Stimulated activated CD4-positive, alpha-beta T cell treated with anti-CD3 and anti-CD28 coated beads, Interleukin-4, amount 100 ng/mL, for 24 hours (primary cell): ENCODE measurements at places on chromosomes 7 and 10.
A peak's percentile ranks its signal among the peaks of the same experiment; 100 is the strongest.

- DNase-seq = no peak
These were observed 621.5 kb upstream of the MKI67 start for GRCh38 chr10:128747582-128748346.

DNA sequence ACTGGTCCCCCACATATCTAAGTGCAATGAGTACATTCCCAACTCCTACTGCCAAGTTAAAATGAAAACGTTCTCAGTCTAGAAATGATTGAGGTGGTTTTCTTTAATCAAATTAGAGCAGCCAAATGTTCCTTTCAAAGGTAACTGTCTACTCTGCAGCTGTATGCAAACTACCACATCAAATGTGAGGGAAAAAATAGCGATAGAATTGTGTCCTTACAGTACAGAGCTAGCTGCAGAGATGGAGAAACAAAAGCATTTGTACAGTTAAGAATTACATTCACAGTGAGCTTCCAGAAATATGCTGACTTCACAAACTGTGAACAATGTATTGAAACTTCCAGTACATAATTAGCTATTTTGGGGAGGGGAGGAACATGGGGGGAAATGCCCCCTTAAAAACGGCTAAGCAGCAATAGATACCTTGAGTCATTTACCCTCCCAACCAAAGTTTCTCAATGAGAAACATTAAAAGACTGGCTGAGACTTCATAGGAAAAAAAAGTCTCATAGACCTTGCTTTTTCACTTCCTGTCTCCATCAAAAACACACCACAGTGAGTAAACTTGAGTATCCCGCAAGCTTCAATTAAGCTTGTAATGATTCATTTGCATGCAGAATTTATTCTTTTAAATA lies 22.9 kb downstream of the CDK6 start:
- DNase-seq = peak; percentile 43

- no peak for DNase-seq
These were observed 249.3 kb upstream of the POM121L12 start for GRCh38 chr7:52786174-52786573.

- DNase-seq = no peak
These were observed 179.9 kb downstream of the PTPRN2 start for GRCh38 chr7:158407581-158408317.

- no peak for DNase-seq
These were observed 93.7 kb upstream of the MAGI2 start for GRCh38 chr7:79547132-79547531.

GRCh38 chr7:157709531-157710251 lies 372.9 kb downstream of the DNAJB6 start:
- no peak for DNase-seq

- DNase-seq = no peak
These were observed 106.0 kb upstream of the INSYN2A start for GRCh38 chr10:127302343-127302742.

DNA sequence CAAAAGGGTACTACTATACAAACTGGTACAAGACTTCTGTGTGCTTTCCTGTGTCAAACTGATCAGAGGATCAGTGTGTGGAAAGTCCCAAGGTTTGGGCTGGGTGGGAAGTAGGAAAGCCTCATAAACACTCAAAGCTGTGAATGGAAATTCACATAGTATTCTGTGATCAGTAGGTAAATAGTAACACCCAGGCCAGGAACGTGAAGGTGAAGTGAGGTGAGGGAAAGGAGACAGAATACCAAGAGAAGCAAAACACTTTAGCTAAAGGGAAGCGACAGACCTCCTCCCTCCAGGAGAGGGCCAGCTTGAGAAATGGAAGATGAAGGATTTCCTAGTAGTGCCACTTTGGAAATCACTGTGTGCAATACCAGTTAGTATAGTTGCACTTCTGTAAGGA lies 451.9 kb downstream of the KCNMA1 start:
- DNase-seq = no peak

DNA sequence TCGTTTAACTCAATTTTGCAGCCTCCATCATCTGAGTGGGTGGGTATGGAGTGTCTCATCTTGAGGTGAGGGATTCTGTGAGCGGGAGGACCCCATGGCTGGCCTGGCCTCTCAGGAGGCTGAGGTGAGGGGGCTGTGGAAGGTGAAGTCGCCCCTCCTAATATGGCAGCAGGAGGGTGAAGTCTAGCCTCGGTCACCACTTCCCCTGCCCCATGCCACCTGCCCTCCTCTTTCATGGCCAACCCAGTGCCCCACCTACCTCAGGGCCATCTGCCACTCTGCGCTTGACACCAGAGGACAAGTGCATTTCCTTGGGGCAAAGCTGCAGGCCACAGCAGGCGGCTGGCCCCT lies 8.7 kb downstream of the RASGEF1A start:
- DNase-seq = no peak
